Sciatic nerve (tissue), 2 donors: ENCODE measurements at places on chromosomes 5 and 9. TPM values are rescaled to one million over a fixed set of nuclear protein-coding genes. Genes with fewer than 3 reads are reported as not detected.

DNA sequence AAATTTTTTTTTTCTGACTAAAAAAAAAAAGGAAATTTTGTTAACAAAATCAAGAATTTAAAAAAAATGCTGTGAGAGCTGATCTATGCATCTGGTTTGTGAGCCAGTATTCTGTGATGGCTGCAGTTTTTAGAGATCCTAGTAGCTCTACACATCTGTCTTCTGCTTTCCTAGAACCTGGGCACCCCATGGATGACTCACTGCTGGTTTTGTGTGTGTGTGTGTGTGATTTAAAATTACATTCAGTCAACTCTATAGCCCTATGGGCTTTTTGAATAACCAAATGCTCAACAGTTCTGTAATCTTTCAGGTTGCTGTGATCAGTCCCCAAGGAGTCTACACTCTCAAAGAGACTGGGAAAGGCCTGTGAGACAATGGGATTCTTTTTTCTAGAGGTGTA, 2.5 kb upstream of the PSMD5 start:
- no peak for DNase-seq

DNA sequence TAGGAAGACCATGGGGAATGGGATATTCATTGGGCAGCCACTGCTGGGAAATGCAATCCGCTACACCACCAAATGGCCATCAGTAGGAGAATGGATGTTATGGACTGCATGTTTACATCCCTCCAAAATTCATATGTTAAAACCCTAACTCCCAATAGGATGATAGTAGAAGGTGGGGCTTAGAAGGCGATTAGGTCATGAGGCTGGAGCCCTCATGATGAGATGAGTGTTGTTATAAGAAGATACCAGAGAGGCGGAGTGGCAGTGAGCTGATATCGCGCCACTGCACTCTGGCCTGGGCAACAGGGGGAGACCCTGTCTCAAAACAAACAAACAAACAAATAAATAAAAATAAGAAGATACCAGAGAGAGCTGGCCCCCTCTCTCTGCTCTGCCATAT, 16.1 kb upstream of the GTF3C5 start:
- DNase-seq = no peak

- no peak for DNase-seq
These were observed 18.1 kb upstream of the CLK4 start for GRCh38 chr5:178644826-178645545.

GRCh38 chr5:62560786-62561185, 17.8 kb upstream of the LRRC70 start:
- DNase-seq = no peak

DNA sequence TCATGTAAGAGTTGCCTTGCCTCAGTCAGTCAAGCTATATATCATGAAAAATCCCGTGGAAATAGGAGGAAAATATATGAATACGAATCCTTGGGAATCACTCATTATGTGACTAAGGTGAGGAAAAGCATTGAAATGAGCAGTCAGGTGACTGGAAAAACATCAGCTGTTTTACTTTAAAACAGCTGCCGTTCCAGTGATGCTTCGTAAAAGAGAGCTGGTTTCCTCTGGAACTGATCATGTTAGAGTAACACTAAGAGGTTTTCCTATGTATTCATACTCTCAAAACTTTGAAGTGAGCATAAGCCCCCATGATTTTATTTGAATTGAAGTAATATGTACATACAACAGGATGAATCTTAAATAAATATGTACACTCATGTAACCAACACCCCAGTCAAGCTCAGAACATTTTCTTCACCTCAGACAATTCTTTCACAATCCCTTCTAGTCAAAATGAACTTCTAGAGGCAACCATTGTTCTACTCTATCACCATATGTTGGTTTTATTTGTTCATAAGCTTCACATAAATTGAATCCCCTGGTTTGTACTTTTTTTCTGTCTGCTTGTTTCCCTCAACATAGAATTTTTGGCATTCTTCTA, 107.7 kb downstream of the SLC25A46 start:
- DNase-seq = no peak

The ACOT12 gene
- not detected for total RNA-seq

The TMEM215 gene
- total RNA-seq = 9.7 TPM

The NSD1 gene
- total RNA-seq = 112 TPM

The SPINK5 gene
- total RNA-seq = 0.94 TPM

The CDH9 gene
- not detected for total RNA-seq
